ENCODE measurements at places on chromosomes 5 and 9.

DNA sequence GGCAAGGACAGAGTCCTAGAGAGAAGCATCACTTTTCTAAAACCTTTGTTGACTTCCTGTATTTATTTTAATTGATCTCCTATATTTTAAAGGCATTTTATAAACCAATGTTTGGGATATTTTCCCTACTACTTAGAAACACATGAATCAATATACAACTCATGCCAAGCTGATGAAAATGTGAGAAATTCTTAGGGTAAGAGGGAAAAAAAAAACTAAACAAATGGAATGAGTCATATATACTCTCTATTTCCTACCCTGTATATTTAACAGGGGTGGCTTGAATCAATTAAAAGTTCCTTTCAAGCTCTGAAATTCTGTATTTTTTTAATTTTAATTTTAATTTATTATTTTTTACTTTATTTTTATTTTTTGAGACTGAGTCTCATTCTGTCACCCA, 19.6 kb downstream of the BAAT start:
- DNase-seq, result peak; percentile 78

DNA sequence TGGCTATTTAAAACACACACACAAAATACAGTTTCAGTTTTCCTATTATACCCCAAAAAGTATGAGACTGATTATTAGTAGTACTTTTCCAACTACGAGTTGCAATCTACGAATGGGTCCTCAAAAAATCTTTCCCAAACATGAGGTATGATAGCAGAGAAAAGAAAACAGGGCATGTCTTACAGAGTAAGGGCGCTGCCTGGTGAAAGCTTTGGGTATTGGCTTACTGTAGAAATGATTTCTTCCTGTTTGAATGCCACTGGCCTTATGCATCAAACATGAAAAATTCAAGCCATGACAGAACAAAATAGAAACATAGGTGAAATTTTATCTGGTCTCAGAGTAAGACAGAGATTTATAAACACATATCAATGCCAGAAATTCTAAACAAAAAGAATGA, 448.0 kb downstream of the SPOCK1 start:
- DNase-seq, result no peak

- DNase-seq, result no peak
Observed at GRCh38 chr5:164433106-164433870, 927.9 kb downstream of the MAT2B start.

- peak; percentile 43 for DNase-seq
Observed at GRCh38 chr9:104232781-104233341, 138.8 kb downstream of the SMC2 start.

DNA sequence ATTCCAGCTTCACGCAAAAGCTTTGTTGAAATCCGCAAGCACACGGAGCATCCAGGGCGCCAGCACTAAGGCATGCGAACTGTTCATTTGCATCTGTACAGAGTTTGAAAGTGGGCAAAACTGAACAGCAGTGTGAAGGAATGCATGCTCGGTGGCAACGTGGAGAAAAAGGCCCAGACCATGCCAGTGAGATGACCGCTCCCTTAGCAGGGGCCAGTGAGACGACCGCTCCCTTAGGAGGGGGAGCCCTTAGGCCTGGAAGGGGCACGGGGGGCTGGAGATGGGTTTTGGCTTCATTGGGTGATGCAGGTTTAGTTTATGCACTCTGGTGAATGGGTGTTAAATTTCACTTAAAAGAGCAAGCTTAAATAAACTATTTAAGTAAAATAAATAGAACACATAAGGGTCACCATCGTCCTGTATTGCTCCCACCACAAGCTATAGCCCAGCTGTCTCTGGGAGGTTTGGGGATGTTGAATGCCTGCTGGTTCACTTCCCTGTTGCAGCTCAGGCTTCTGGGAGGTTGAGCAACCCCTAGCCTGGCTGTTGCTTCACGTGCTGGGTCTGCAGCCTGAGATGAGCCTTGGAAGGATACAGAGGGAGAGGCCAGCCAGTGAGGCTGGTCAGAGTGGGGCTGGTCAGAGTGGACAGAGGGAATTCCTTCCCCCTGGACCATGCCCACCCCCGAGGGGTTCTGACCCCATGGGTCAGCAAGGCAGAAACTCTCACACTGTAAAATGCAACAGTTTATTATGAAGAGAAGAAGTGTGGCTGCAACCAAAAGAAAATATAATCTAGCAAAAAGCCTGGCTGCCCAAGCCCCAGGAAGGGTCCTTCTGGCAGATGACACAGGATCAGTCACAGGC, 4.6 kb upstream of the FCN1 start:
- DNase-seq, result no peak

DNA sequence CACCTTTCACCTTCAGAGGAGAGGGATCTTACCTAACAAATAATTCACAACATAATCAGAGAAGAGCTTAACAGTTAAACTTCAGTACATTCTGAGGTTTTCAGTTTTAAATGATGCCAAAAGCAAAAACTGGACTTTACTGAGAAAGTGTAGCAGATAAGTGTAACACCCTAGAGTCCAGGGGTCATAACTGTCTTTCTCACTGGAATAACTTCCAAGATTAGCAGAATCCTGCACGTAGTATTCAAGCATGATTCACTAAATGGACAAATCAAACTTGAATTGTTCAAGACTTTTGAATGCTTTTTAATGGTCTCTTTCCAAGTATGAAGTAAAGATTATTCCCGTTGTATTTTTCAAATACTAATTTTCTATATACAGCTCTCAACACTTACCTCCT, 180.1 kb upstream of the NREP start:
- no peak for DNase-seq

DNA sequence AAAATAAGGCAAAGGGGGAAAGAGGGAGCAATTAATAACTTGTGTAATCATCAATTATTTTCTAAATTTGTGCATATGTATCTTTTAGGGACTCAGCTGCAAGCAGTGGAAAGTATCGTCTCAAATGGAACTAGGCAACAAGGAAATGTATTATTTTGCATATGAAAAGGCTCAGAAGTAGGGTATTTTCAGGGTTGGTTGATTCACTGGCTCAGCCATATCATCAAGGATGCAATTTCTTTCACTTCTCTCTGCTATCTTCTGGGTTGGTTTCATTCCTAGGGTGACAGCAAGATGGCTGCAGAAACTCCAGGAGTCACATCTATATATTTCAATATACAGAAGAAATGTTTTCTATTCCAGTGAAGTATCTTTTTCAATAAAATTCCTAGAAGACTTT, 509.8 kb downstream of the DMAC1 start:
- DNase-seq, result no peak

DNA sequence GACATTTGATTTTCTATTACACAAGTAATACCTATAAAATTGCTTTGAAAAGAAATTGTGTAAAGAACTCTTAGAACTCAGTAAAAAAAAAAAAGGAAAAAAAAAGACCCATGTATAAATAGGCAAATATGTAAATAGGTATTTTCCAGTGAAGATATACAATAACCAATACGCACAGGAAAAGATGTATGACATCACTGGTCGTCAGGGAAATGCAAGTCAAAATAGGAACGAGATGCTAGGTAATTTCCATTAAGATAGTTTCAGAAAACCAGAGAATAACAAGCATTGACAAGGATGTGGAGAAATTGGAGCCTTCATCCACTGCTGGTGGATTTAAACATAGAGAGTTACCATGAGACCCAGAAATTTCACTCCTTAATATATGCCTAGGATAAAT, 708.8 kb downstream of the MTRR start:
- DNase-seq, result no peak

DNA sequence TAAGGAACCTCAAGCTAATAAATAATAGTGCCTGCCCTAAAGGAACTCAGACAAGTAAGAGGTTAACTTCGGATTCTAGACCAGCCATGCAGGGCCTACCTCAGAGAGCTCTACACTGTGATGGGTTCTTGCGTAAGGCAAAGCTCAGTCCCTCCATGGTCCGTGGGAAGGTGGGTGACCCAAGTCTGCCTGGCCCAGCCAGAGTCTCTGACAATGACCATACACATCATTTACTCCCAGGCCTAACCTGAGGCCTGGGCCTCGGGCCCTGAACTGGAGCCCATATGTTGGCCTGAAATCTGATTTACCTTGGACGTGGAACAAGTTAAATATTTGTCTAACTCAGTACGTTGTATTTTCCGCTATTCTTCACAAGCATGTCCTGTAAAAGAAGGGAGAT, 55.1 kb downstream of the TMEM174 start:
- DNase-seq, result no peak

GRCh38 chr9:126327006-126327713, 531 bp downstream of the MVB12B start:
- no peak for DNase-seq

DNA sequence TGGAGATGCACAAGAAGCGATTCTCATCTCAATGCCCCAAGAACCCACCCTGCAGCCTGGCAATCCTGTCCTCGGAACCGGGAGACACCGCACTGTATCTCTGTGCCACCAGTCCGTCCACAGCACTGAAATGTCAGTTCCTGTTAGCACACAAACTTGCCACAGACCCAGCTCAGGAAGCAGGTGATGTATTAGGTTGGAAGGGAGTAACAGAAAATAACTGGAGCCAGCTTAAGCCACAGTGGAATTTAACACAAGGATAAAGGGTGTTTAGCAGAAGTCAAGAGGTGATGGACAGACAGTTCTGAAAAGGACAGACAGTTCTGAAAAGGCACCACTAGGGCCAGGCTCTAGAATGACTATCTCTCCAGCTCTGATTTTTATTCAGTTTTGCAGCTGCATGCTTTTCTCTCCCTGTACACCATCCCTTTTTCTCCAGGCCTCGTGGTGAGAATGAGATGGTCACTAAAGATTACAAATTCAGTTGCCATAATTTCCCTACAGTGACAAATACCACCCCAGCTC, 114.4 kb downstream of the ANKRD18B start:
- no peak for DNase-seq

DNA sequence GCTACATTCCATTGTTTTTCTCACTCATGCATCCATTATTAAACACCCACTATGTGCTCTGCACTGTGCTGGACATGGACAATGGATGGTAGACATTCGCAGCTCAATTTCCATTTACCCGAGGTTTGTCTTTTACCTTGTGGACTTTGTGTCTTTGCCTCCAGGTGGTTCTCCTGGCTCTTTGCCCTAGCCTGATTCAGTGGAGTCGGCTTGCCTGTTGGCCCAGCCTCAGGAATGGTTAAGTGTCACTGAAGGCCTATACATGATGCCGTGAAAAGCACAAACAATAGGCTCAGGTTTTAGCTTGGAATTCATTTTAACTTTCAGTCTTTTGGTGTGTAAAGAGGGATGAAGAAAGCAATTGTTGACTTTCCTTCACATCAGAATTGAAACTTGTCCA, 16.5 kb upstream of the DMRT3 start:
- DNase-seq, result no peak

GRCh38 chr5:52995095-52995494, 5.9 kb downstream of the ITGA2 start:
- no peak for DNase-seq

- DNase-seq, result no peak
Observed at GRCh38 chr5:136090319-136090718, 42.3 kb upstream of the SMAD5 start.

All from AG10803 (cell line).